Stimulated activated CD4-positive, alpha-beta T cell treated with anti-CD3 and anti-CD28 coated beads, Interleukin-12 subunit alpha, Interleukin-12 subunit beta, amount 100 ng/mL, for 48 hours (primary cell): ENCODE measurements at places on chromosomes 6 and 20.
A peak's percentile ranks its signal among the peaks of the same experiment; 100 is the strongest.

GRCh38 chr20:1376007-1376406 lies 16.8 kb downstream of the FKBP1A start:
- no peak for DNase-seq

GRCh38 chr6:41518118-41518517 lies 28.1 kb upstream of the FOXP4 start:
- DNase-seq, result no peak

DNA sequence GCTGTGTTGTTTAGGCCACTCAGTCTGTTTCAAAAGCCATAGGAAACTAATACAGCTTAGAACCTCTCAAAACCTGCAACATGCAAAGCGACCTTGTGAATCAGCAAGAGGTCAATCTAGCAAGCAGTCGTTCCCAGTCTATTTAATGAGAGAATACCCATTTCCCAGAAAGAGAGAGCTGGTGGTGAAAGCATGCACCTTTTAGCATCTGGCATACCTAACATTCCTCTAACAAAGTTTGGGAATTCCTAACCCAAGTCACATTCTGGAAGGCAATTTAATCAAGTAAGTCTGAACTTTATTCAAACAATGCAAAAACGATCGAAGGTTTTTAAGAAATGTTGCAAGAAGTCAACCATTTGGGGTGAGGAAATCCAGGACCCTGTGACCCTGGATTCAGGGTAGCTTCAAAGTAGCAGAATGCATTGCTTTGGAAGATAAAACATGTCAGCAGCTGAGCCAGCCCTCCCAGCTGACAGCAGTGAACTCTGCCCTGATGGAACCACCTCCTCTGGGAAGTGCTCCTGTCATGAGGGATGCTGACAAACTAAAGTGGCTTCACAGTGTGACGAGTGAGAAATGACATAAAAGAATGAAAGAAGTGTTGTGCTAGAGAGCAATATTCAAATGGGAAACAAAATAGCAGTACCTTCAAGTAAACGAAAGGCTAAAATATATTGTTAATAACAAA lies 104.8 kb downstream of the GMDS start:
- no peak for DNase-seq

GRCh38 chr6:137820425-137820824 lies 46.6 kb upstream of the TNFAIP3 start:
- no peak for DNase-seq

GRCh38 chr20:17747431-17747846 lies 47.7 kb downstream of the BANF2 start:
- DNase-seq, result no peak

- no peak for DNase-seq
Measured at GRCh38 chr6:33786736-33787135, 2.2 kb downstream of the LEMD2 start.

DNA sequence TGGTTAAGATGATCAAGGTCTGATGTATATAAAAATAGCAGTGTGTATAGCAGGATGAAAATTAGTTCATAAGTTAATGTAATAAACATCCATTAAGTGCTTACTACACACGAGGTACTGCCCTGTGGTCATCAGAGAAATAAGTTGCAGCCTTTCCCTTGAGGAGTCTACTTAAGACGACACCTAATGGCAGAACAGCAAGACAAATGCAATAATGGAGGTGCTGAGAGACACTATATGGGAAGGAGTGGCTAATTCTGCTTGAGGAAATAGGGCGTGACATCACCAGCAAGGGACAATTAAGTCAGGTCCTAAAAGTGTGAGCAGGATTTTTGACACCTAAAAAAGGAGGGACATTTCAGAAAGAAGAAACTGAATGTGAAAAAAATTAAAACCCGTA lies 75.2 kb downstream of the BACH2 start:
- DNase-seq, result no peak

DNA sequence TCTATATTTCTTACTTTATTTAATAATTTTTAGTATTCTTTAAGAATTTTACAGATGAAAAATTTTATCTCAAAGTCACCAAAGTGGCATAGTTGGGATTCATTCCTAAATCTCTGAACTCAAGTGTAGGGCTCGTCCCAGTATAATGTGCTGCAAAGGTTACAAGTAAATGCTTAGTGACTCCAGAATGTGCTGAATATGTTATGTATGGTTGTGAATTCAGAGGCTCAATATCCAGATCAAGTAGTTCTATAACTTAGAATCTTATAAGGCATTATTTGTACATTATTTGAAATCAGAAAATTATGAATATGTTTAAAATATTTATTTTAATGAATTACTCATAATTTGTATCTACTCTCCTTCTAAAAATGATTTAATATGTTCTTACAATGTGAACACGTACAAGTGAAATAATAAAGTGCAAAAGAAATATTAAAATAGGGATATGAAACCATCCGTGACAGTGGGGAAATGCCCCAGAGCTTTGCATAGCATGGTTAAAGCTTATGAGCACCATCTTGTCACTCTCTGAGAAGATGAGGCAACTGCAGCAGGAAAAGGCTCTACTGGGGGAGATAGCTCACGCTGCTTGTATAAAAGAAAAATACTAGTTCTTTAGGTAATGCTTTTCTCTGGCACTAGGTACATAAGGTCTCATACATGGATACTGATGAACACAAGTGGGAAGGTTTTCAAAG lies 259.0 kb downstream of the FOXC1 start:
- no peak for DNase-seq

DNA sequence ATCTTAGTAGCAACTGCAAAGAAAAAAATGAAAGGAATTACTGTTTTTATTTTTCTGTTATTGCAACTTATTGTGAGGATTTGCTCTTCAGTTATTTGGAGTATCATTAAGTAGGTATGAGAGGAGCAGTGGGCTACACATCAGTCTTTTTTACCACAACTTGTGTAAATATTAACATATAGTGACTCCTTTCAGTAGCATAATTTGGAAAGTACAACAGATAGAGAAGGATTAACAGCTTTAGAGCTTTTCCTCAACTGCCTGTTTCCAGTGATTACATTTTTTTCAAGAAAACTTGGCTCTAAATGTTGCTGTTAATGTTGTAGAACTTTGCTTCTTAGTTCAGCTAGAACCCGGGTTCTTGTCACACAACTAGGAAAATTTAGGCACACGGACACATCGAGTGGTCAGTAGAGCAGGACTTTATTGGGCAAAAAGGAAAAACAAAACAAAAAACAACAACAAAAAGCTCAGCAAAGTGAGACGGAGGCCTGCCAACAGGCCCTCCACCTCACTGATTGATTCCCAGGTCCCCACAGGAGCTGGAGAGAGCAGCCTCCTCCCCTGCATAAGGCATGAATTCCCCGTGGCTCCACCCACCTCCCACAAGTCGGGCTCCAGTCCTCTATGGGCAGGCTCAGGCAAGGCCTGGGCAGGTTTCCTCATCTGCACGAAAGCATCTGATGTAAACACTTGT lies 75.1 kb downstream of the ADGRG6 start:
- DNase-seq, result no peak

DNA sequence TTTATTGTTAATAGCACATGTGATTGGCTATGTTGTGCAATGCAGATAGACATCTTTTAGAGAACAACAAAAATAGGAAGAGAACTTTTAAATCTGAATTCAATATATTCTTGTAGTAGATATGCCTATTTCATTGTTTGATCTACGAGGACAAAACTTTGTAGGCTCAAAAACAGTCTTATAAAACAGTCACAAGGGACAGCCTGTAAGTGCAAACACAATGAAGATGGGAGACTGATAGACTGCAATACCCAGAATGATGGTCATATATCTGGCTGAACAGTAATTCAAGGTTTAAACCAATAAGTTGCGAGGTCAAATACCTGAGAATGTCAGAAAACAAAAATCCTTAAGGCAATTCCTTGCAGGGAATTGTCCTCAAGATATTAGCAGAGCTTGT lies 1342.9 kb upstream of the ADGRB3 start:
- DNase-seq, result no peak

DNA sequence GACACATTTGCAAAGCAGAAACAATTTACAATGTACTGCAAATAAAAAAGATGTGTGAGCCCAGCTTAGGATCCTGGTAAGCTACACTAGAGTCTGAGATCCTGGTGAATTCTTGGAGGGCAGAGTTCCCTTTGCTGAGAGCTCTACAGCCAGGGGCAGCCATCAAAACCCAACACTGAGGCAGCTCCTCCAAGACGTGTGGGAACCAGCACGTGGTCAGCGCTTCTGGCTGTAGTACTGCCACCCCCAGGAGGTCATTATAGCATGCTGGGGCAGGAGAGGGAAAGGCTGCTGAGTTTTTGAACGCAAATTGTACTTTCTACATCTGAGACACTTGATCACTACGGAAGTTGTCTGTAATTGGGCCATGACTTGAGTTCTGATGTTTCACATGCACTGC lies 131.5 kb downstream of the INSM1 start:
- no peak for DNase-seq

DNA sequence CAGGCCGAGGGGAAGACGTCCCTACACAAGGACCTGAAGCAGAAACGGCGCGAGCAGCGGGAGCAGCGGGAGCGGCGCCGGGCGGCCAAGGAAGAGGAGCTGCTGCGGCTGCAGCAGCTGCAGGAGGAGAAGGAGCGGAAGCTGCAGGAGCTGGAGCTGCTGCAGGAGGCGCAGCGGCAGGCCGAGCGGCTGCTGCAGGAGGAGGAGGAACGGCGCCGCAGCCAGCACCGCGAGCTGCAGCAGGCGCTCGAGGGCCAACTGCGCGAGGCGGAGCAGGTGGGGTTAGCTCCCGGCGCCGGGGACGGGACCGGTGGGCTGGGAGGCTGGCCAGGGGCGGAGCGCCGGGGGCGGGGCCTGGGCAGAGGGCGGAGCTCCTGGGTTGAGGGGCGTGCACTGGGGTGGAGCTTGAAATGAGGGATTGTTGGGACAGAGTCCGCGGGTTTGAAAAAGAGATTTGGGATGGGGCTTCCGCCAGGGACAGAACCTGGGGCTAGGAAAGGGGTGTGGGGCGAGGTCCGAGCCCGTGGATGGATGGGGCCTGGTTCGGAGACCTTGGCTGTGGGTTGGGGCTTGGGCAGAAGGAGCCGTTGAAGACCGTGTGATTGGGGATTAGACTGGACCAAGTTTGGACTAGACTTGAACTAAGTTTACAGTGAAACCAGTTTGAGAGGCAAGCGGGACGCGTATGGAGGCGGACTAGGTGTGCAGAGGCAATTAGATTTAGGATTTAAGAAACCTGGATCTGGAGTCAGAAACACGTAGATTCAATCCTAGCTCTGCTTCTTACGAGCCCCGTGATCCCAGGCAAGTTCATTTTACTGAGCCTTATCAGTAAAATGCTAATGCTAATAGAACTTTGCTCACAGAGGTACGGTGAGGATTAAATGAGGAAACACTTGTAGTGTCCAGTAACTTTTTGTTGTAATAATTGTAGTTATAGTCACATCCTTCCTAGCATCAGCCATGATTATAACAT lies 20.9 kb downstream of the DEF6 start:
- DNase-seq, result no peak

GRCh38 chr6:147806697-147807096 lies 298.2 kb downstream of the SAMD5 start:
- no peak for DNase-seq

DNA sequence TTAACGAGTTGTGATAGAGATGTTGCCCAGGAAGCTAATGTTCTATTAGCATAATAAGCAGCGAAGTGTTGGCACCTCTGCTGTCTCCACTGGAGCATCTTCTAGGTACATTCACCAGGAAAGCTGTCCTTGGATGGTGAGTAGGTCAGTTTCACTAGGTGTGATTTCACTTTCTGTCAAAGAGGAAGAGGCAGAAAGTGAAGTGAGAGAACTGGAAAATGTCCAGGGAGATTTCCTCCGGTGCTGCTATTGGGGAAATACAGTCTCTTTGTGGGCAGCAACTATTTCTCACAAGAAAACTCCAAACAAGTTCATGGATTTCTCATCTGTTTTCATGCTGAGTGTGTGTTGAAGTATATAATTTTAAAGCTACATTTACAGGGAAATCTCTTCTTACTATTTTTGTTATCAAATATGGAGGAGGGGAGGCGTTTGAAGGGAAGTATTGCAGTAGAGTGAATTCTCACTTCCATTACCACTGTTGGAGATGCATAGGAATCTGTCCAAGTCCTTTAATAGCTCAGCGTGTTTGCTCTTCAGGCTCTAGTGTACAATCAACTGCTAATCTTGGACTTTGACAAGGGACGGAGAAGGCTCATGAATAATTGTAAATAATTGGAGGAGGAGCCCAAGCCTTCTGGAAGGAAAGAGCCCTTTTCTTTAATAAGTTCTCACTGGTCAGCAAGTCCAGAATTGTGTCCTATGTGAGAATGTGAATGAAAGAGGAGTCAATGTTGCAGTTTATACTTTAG lies 16.1 kb upstream of the TSBP1 start:
- DNase-seq, result no peak

DNA sequence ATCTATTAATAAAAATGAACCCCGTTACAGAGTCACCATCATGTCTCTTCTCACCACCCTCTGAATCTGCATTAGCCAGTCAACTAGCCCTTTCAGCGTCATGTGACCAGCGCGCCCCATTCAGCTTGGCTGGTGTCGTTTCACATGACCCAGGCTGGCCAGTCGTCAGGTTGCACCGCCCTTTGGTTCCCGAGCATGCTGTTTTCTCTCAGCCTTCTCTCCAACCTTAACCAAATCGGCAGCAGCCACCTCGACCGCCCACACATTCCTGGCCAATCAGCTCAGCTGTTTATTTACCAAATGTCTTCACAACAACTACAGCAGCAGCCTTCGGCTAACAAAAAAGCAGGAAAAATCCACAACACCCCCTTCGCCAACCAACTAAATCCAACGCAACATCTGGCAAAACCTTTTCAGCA lies 5.6 kb downstream of the SRSF3 start:
- peak; percentile 67 for DNase-seq

DNA sequence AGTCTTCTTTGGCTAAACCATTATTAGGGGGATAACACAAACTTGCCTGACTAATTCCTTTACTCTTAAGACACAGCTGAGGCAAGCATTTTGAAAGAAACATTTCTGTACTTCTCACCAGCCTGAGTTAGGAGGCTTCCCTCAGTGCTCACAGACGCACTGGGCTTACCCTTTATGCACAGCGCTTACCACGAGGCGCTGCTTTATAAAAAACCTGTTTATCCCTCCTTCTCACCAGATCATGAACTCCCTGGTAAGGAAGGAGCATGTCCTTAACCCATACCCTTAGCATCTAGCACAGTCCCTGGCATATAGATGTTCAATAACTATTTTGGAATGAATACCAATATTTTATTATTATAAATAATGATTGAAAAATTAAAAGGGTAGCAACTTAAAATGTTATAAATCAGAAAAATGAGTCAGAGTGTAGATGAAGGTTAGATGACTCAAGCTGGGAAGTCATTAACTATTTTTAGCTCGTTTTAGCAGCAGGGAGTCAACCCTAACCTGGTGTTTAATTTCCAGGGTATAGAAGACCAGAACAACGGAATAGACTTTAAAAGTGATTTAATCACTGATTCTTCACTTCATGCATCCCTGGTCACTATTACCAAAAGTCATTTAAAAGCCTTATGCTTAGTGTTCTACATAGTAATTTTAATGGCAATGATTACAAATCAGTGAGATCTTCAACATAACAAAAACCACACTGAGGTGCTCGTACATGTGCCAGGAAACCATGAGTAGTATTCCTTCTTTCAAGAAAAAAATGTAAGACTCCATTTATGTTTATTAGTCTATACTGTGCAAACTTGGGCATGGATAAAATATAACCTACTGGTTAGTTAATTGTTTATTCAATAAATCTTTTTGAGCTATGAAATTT lies 4.1 kb upstream of the TPD52L1 start:
- DNase-seq, result no peak
